Calu3 (cell line): ENCODE measurements at places on chromosomes 5 and 9. TPM values are rescaled to one million over a fixed set of nuclear protein-coding genes. Genes with fewer than 3 reads are reported as not detected.

DNA sequence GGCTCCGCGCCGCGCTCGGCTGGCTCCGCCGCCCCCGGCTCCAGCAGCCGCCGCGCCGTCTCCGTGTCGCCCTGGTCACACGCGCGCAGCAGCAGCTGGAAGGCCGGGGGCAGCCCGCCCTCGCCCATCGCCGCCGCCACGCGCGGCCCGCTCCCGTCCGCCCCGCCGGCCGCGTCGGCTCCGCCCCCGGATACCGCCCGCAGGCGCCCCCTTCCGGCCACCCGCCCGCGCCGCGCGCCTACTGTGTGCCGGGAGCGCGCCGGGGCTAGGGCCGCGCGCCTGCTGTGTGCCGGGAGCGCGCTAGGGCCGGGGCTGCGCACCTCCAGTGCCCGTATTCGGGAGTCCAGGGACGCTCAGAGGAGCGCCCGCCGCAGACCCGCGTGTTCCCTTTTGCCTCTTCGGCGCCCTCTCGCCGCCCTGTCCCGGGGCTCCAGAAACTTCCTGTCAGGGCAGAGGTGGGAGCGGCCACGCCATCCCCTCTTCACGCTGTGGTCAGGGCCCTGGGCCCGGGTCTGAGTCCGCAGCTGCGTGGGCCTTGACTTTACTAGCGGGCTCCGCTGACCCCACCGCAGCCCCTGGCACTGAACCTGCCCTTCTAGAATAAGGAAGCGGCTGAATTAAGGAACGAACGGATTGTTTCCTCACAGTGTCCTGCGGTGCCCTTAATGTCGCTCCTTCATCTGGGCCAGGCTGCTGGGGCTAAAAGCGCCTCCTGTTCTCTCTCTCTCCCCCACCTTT is at the start of gene ANKS6:
TSS of gene ANKS6 (minus strand) at position 192 of the 738 bp plus-strand sequence. CDS start at position 128, 64 bp downstream.
- H3K4me1 ChIP-seq = peaks cover 33% of the 10 kb centered on the region
- peak; percentile 88 for DNase-seq
- no peaks in the 10 kb centered on the region for H3K27me3 ChIP-seq
- no peak within 1 kb of the TSS for H3K27ac ChIP-seq

DNA sequence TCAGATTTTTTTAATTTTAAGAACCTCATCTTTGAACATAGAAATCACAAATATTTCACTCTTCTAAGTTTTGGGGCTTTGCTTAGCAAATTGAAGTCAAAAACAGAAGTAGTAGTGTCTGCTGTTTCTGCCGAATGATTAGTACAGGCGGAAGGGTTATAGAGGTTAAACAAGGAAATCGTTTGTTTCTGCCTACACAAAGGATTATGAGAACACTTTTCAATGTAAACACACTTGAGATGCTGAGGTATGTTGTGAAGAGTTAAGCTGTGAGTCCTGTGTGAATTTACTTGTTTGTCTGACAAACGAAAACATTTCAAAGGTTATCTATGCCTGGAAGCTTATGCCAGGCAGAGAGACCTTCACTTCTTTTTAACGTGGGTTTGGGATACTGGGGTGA is 224.8 kb downstream of the CETN3 start:
- H3K4me3 ChIP-seq = no peak overlapping the region
- peaks cover 5% of the 10 kb centered on the region for H3K36me3 ChIP-seq
- DNase-seq = no peak
- no peak overlapping the region for H3K27ac ChIP-seq
- H3K4me1 ChIP-seq = peaks cover 26% of the 10 kb centered on the region

GRCh38 chr9:135790356-135790755 is 88.4 kb downstream of the KCNT1 start:
- H3K4me3 ChIP-seq = no peak overlapping the region
- no peak overlapping the region for H3K27ac ChIP-seq
- H3K36me3 ChIP-seq = no peaks in the 10 kb centered on the region
- H3K27me3 ChIP-seq = peaks cover 17% of the 10 kb centered on the region
- no peak for DNase-seq

DNA sequence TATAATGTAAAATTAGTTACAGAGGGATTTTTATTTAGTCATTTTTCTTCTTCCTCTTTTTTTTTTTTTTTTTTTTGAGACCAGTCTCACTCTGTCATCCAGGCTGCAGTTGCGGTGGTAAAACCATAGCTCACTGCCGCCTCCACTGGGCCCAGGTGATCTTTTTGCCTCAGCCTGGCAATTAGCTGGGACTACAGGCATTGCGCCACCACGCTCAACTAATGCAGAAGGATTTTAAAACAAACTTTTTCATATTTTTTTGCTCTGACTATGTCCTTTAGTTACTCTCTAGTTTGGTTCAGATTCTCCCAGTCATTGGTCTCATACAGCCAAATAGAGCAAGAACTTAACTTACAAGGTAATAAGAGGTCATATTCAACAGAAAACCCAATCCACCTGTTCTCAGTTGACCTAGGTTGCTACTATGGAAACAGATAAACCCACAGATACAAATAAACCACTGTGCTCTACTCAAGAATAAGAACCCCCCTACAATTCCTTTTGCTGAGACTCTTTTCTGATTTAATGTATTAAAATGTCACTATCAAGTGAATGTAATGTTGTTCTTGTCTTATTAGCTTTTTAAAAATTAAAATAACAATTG is 50.1 kb upstream of the TTC39B start:
- peaks cover 6% of the 10 kb centered on the region for H3K4me1 ChIP-seq
- H3K27ac ChIP-seq = no peak overlapping the region
- H3K36me3 ChIP-seq = no peaks in the 10 kb centered on the region
- peak; percentile 33 for DNase-seq
- H3K4me3 ChIP-seq = no peak overlapping the region
- no peaks in the 10 kb centered on the region for H3K27me3 ChIP-seq

- no peak overlapping the region for H3K4me3 ChIP-seq
- H3K36me3 ChIP-seq = peaks cover 86% of the 10 kb centered on the region
- H3K27ac ChIP-seq = peak overlapping the region; percentile 35
- peaks cover 38% of the 10 kb centered on the region for H3K4me1 ChIP-seq
Observed at GRCh38 chr5:87307796-87308423, 40.2 kb downstream of the RASA1 start.

- H3K27me3 ChIP-seq = peaks cover 51% of the 10 kb centered on the region
- H3K4me3 ChIP-seq = no peak overlapping the region
- no peaks in the 10 kb centered on the region for H3K4me1 ChIP-seq
- peaks cover 4% of the 10 kb centered on the region for H3K36me3 ChIP-seq
Observed at GRCh38 chr5:135239453-135240282, 159.4 kb downstream of the MACROH2A1 start.

GRCh38 chr5:135821802-135822201 is 12.7 kb upstream of the SLC25A48 start:
- no peaks in the 10 kb centered on the region for H3K36me3 ChIP-seq
- H3K4me1 ChIP-seq = no peaks in the 10 kb centered on the region
- no peak overlapping the region for H3K4me3 ChIP-seq
- no peak overlapping the region for H3K27ac ChIP-seq

DNA sequence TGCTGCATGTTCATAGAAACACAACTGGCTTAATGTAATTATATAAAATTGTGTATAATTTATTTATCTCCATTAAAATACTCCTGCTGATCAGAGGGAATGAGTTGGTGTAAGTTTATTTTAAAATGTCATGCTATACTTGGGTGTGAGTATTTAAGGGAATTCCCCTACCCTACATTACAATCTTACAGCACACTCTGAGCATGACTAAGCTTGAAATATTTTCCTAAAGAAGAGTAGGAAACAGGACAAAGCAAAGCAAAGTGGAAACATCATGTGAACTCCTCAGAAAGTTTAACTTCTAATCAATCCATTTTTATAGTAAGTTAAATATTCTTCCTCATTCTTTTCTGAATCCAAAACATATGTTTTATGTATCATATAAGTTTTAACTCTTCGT is 1271.3 kb downstream of the EFNA5 start:
- no peaks in the 10 kb centered on the region for H3K27me3 ChIP-seq
- H3K27ac ChIP-seq = peak overlapping the region; percentile 82
- no peak overlapping the region for H3K4me3 ChIP-seq
- peaks cover 24% of the 10 kb centered on the region for H3K4me1 ChIP-seq

DNA sequence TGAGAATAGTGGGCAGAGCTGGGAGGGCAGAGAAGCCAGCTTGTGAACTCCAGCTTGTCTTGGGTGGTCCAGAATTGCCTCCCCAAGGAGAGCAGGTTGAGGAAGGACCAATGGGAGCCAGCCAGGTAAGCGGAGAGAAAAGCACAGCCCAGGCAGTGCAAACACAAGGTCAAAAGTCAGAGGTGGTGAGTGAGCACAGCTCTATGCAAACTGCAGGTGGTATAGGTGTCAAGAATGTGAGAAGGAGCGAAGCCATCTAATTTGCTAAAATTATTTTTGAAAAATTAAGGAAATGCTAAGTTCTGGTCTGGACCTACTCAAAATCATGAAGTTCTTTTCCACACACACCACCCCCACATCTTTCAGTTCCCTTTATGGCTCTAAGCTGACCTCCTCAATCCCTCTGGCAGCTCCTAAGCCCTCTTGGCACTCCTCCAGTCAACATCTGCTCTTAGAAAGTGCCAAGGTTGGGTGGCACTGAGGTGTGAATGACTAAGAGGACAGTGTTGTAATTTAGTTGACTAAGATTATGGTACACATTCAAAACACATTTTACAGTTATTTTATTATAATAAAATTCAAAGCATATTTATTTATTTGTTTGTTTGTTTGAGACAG is 6.6 kb upstream of the OTULINL start:
- H3K4me1 ChIP-seq = peaks cover 13% of the 10 kb centered on the region
- peaks cover under 1% of the 10 kb centered on the region for H3K27me3 ChIP-seq
- no peak overlapping the region for H3K4me3 ChIP-seq
- peak; percentile 9 for DNase-seq
- no peak overlapping the region for H3K27ac ChIP-seq

Gene SPINK5
- total RNA-seq = 2.5 and 3.1 TPM in 2 replicates
